AG04449 (cell line): ENCODE measurements at places on chromosomes 2 and 18.
A peak's percentile ranks its signal among the peaks of the same experiment; 100 is the strongest.

GRCh38 chr2:10446631-10447030 is 1.5 kb downstream of the ODC1 start:
- DNase-seq: no peak

GRCh38 chr18:820591-821165 is 8.6 kb upstream of the YES1 start:
- DNase-seq: no peak

- no peak for DNase-seq
Observed at GRCh38 chr2:24628746-24629145, 137.7 kb downstream of the NCOA1 start.

- DNase-seq: peak; percentile 82
Observed at GRCh38 chr18:2515908-2516625, 55.2 kb downstream of the METTL4 start.

GRCh38 chr18:76993573-76993972 is 139.0 kb downstream of the MBP start:
- no peak for DNase-seq

DNA sequence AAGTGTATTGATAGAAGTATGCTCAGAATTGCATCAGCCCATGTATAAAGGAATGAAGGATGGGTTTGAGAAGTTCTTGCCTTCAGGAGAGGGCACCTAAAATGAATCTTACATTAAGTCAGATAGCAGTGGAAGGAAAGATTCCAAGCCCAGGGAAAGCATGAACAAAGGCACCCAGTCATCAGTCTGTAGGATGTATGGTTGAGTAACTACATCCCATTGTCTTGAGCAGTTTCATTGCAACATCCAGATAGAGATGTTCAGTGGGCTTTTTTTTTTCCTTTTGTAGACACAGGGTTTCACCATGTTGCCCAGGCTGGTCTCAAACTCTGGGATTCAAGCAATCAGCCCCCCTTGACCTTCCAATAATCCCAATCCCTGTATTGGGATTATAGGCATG is 80.7 kb downstream of the ARHGAP28 start:
- no peak for DNase-seq

DNA sequence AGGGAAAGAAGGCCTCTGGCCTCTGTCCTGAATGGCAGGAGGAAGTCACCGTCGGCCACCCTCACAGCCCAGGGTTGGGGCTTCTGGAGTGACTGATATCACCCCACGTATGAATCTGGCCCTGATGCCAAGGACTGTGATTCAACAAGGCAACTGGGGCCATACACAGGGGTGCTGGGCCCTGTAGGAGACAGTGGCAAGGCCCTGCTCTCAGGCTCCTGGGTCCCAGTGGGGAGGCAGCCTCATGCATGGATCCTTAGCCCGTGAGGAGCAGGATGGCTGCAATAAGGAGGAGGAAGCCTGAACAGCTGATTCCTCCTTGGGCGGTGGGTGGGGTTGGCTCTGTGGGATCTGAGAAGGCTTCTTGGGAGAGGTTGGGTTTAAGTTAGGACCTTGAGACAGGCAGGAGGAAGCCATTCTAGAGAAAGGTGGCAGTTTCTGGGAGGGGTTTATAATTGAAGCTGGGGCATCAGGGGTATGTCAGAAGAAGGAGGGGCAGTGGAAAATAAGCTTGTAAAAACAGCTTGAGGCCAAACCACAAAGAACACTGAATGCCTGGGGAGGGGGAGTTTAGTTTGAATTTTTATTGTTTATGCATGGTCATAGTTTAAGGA is 42.8 kb upstream of the LAPTM4A start:
- no peak for DNase-seq

- DNase-seq: no peak
Observed at GRCh38 chr2:168939061-168939460, 38.0 kb downstream of the G6PC2 start.

- DNase-seq: no peak
Observed at GRCh38 chr2:232459419-232460035, 3.6 kb downstream of the ALPI start.

- DNase-seq: peak; percentile 7
Observed at GRCh38 chr2:13006829-13007717, 290.3 kb downstream of the TRIB2 start.

DNA sequence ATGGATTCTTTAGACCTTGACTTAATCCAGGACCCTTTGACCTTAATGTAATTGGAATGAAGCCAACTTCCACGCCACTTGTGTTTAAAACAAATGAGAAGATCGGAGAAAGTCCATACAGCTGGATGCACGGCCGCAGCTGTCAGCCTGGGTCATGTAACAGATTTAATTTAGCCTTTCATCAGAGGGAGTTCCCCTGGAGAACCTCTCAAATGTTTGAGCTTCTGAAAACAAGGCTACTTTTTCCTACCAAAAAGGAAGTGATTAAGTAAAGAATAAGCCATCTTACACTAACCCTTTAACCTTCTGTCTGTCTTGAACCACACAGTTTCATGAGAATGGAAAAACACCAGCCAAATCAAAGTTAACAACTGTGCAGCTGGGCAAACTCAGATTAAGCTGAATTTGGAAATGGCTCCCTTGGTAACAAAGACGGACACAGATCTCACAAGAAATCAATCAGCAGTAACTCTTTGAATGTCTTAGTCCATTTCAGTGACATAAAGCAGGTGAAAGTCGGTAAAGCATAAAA is 103.6 kb downstream of the DOCK10 start:
- no peak for DNase-seq

DNA sequence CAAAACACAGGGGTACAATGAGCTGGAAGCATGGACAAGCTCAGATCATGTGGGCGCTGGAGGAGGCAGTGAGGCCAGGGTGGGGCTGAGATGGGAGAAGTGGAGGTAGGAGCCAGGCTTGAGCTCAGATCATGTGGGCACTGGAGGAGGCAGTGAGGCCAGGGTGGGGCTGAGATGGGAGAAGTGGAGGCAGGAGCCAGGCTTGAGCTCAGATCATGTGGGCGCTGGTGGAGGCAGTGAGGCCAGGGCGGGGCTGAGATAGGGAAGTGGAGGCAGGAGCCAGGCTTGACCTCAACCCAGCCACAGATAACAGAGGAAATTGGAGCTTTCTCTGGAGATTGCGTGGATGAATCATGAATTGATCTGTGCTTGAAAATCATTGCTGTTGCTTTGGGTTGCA is 48.3 kb upstream of the TMEM18 start:
- DNase-seq: no peak

- no peak for DNase-seq
Observed at GRCh38 chr18:79644006-79644665, 35.5 kb upstream of the CTDP1 start.

- no peak for DNase-seq
Observed at GRCh38 chr2:61887717-61888266, 664 bp downstream of the CCT4 start.

GRCh38 chr2:70686577-70687460 is 81.2 kb downstream of the ADD2 start:
- peak; percentile 47 for DNase-seq

GRCh38 chr2:32756074-32756727 is 128.4 kb downstream of the TTC27 start:
- DNase-seq: no peak

- DNase-seq: no peak
Observed at GRCh38 chr2:141399270-141399669, 731.5 kb downstream of the LRP1B start.

GRCh38 chr2:28210535-28210934 is 182.1 kb upstream of the FOSL2 start:
- DNase-seq: no peak

DNA sequence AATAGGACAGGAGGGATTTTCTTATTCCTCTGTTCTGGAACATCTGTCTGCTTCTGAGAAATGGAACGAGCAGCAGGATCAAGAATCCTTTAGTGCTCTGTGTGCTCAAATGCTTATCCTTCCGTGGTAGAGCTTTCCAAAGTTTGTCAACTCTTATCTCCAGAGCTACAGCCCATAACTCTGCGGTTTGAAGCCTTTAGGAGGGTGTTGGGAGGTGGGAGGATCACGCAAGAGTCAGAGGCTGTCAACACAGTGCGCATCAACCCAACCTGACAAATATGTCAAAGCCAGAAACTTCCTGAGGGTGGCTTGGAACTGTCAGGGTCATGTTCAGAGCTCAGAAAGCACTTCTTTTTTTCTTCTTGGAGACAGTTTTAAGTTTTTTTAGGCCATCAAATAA is 95.9 kb downstream of the CRIM1 start:
- no peak for DNase-seq

DNA sequence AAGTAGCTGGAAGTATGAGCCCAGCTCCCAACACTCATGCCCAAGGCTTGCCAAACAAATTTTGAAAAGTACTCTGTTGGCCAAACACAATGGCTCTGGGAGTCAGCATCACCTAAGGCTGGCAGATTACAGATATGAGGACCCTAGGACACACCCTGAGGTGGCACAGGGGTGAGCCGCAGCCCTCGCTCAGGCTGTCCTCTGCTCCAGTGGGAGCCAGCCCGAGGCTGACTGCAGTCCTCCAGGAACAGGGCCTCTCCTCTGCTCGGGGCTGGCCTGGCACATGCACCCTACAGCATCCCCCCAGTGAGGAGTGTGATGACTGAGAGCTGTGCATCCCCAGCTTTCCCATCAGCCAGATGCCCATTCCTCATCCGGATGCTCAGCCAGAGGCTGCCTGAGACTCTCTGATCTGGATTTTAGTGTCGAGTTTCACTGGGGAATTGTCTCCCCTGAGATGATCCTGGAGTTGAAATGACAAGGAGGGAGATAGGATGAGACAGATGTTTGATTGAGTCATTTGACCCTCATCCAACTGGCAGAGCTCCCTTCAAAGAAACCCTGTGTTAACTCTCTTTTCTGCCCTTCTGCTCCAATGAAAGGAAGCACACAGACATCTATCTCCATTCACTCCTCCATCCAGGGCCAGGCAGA is 269.3 kb upstream of the NCKAP5 start:
- no peak for DNase-seq

DNA sequence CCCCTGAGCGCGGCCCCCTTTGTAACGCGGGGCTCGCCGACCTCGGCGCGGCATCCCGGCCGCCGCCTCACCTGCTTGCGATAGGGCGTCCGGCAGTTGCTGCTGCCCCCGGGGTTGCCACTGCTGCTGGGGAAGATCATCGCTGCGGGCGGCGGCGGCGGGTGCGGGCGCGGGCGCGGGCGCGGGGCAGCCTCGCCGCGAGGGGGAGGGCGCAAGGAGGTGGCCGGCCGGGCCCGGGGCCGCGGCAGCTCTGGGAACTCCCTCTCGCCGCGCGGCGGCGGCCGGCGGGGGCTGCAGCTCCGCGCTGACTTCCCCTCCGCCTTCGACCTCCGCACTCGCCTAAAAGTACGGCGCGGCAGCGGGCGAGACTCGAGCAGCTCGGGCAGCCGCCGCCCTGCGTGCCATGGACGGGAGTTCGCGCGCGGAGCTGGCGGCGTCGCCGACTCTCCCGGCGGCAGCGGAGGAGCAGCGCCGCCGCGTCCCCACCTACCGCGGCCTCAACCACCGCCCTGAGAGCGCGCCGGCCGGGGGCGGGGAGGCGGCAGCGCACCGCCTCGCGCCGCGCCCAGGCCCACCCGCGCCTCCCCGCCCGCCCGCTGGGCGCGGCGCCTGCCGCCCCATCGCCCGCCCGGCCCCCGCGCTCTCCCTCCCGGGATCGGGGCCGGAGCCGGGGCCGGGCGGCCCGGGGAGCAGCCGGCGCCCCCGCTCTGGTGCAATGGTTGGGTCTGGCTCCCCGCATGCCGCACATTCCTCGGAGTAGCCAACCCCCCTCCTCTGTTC is 86.0 kb downstream of the RBMS1 start:
- DNase-seq: no peak

GRCh38 chr2:85213901-85214512 is 80.8 kb downstream of the TCF7L1 start:
- no peak for DNase-seq

GRCh38 chr2:150584081-150584480 is 96.6 kb upstream of the RND3 start:
- no peak for DNase-seq

DNA sequence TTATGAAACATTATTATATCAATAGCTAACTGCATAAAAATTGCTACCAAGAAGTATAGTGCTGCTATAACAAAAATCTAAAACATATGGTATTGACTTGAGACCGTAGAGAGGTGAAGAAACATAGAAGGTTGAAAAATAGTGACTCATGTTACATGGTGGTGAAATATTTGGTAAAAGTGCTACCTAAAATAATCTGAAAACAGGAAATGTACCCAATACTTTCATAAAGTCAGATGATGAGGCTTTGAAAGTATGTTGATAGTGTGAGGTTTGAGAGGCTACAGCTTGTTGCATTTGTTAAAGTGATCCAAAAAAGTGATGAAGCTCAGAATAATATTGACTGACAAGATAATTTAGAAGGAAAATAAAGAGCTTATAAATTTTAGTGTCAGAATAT is 718.7 kb upstream of the SLC8A1 start:
- DNase-seq: no peak

DNA sequence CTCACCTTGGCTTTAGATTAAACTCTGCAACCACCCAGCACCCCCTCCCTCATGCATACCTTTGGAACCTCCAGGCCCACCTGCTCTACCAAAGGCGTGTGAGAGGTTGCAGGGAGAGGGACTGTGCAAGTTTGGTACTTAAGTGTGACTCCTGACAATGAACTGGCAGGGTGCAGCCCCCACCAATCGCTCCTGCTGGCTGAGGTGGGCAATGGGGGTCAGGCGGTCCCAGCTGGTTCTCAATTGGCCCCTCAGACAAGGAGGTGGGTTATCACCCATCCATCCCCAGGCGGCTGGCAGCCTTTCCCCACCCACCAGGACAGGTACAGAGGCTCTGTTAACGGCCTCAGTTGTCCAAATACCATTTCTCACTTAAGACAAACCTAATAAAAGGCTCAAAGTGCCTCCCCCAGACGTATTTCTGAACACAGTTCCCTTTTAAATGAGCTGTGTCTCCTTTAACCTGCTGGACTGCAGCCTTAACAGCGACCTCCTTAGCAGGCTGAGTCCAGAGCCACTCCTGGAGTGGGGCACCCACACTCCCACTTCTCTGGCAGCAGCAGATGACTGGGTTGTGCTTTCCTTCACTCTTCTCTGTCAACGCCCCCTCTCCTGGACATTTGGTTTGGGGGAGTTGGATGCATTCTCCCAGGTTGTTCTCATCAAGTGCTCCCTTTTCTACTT is 169.2 kb upstream of the SMAD2 start:
- DNase-seq: no peak

DNA sequence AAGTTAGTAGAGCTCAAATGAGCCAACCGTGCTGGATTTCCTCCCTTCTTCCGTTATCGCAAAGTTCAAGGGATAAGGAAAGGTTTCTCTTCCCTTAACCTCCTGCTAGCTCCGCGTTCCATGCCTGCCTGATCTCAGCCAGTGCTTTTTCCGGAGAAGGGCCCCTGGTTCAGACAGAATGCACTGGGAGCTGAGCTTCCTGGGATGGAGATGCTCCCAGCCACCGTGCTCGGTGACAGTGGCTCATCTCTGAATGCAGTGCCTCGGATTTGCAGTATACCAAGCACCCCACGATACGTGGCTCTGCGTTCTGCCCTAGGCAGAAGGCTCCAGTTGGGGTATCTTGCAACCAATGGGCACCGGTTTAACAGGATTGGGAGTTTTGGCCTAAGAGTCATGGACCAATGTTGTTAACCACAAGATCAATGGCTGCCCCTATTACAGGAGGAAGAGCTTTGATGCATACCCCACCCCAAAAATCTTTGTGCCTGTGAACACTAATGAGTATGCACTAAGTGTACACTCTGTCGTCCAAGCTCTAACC is 876 bp downstream of the CNTNAP5 start:
- DNase-seq: no peak
